ENCODE measurements at places on chromosomes 4 and X. TPM values are rescaled to one million over a fixed set of nuclear protein-coding genes. Genes with fewer than 3 reads are reported as not detected.

Gene AMBN
- total RNA-seq = not detected

Gene NLRP2B
- total RNA-seq = not detected

Gene ZAR1
- total RNA-seq = not detected

Gene NR3C2
- not detected for total RNA-seq

Gene PLXNB3
- 7.0 TPM for total RNA-seq

Gene GPR173
- total RNA-seq = not detected

Gene TMEM129
- 29.1 TPM for total RNA-seq

Gene SSX4
- not detected for total RNA-seq

Gene FGF13
- not detected for total RNA-seq

Gene AFF2
- total RNA-seq = not detected

Gene CABS1
- total RNA-seq = not detected

Gene ALB
- not detected for total RNA-seq

Gene MTTP
- total RNA-seq = not detected

Gene TLR10
- 0.06 TPM for total RNA-seq

Gene TRPC5OS
- total RNA-seq = not detected

Gene HSFX3
- not detected for total RNA-seq

Gene PNMA6A
- 4.6 TPM for total RNA-seq

Gene FREM3
- total RNA-seq = not detected

Gene VCX3A
- total RNA-seq = not detected

Gene SLC9B1
- total RNA-seq = not detected

Gene KLHL8
- total RNA-seq = 4.4 TPM

Gene EDNRA
- 0.36 TPM for total RNA-seq

Gene TMPRSS11F
- total RNA-seq = not detected

Gene C4orf36
- total RNA-seq = 1.4 TPM

Gene MAGEA4
- total RNA-seq = not detected

Gene KCND1
- total RNA-seq = 0.92 TPM

Gene STATH
- not detected for total RNA-seq

Gene TMEM47
- 0.34 TPM for total RNA-seq

Gene HELT
- total RNA-seq = not detected

Gene RASL11B
- total RNA-seq = 0.14 TPM
